ENCODE measurements at places on chromosomes 4 and X.

DNA sequence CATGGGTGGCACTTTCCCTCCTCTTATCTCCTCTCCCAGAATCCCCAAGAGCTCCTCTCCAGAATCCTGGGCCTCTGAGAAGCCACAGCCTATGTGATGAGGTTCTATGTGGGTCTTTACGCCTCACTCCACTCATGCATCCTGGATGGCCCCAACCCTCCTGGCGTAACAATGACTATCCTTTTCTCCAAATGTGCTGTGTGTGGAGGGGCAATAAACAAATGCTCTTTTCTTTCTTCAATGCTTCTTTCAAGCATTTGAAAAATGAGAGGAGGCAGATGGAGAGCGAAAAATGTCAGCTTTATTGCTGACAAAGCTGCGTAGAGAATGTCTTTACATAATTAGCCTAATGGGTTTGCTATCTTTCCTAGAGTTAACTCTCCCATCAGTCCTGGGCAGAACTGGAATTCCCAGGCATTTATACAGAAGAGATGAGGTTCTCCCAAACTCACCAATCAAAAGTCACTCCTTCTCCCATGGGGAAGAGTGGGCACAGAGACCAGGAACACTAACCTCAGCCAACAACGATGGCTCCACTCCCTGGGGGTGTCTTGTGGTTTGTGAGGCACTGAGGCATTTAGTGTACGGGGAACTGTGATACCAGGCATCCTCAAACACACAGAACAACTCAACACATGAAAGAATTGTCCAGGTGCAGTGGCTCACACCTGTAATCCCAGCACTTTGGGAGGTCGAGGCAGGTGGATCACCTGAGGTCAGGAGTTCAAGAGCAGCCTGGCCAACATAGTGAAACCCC is 118.9 kb upstream of the SLC34A2 start:
- DNase-seq, result no peak

GRCh38 chrX:17433965-17434364 is 59.0 kb downstream of the NHS start:
- DNase-seq, result no peak

DNA sequence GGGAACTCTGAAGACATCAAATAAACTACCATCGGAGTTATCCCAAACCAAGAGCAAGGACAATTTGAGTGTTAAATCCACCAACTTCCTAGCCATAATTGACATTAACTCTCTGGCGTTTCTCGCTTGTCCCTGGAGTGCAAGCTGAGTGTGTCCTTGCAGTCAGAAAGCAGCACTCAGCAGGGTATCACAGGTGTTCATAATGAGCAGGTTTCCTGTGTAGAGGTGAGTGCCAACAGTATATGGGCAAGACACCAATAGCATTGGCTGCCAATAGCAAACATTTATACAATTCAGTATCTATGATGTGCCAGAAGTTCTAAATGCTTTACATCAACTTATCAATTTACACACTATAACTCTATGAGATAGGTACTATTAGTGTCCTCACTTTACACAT is 11.2 kb downstream of the BLTP1 start:
- no peak for DNase-seq

- no peak for DNase-seq
Observed at GRCh38 chr4:82380344-82380743, 6.6 kb upstream of the HNRNPD start.

GRCh38 chr4:36227913-36228312 is 16.4 kb downstream of the ARAP2 start:
- no peak for DNase-seq

GRCh38 chr4:57137261-57137660 is 27.1 kb upstream of the IGFBP7 start:
- DNase-seq, result no peak

Data from NCI-H2171 (cell line).